ENCODE measurements at places on chromosomes 3 and 15.

DNA sequence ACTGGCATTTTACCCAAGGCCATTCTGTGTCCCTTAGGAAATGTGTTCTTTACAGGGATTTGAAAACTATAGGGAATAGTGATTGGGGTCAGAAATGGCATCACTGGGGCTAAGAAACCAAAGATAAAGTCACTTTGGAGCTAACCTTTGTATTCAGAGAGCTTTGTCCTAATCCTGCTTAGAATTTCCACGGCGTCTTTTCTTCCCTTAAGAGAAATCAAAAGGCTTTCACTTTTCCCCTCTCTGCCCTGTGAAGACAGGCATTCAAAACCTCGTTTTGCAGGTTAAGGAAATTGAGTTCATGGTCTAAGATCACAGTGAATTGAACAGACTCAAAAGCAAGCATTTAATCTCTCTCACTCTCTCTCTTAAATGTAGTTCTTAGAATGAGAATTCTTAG, 182.5 kb downstream of the VGLL4 start:
- DNase-seq, result no peak

- no peak for DNase-seq
Measured at GRCh38 chr3:94303897-94304296, 241.0 kb downstream of the NSUN3 start.

- DNase-seq, result no peak
Measured at GRCh38 chr15:100216182-100216581, 125.6 kb downstream of the ADAMTS17 start.

DNA sequence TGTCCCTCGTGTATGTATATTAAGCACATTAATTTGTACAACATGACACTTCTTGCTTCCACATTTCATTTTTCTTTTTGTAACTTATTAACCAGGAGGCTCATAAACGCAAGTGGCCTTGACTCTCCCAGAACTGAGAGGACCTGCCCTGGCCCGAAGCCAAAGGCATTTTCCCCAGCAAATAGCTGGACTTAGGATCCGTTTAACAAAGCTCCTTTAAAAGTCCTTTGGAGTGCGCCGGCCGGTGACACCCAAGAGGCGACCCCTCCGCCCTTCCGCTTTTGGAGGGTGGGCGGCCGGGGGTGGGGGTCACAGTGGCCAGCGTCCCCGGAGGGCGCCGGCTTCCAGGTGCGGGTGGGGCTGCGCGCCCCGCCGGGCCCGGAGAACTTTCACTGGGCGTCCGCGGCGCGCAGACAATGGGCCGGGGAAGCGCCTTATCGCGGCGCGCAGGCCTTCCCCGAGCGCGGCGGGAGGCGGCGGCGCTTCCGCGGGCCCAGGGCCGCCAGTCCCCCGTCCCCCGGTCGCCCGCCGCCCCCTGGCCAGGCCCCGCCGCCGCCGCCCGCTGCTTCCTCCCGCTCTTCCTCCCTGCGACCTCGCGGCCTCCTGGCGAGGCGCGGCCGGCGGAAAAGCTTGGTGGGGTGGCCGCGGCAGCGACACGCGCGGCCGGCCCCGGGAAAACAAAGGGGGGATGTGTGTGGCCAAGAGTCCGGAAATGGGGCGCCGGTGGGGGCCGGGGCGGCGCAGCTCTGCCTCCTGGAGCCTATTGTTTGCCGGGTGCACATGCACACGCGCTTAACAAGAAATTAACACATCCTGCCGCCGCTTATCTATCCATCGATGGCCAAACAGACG, 613.4 kb downstream of the MCTP2 start:
- DNase-seq, result no peak

GRCh38 chr15:73386238-73386637, 17.5 kb upstream of the HCN4 start:
- no peak for DNase-seq
